ENCODE measurements at places on chromosomes 6 and 20.

GRCh38 chr6:32175322-32175710 is 568 bp downstream of the AGPAT1 start:
- DNase-seq = no peak

DNA sequence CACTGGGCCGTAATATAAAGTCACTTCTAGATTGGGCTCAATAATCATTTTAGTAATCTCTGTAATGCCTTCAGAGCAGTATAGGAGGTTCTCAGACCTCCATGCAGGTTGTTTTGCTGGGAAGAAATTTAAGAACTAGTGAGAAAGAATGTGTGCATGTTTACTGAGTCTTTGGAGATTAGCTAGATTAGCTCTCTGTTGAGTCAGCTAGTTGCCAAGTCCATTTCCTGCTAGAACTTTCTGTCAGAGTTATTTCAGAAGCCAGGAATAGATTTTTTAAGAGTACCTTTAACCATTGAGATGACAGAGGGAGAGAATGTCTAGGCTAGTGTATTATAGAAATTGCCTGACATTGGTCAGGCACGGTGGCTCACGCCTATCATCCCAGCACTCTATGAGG is 33.3 kb downstream of the ORC3 start:
- no peak for DNase-seq

GRCh38 chr20:34312024-34312460 is 8.9 kb upstream of the AHCY start:
- no peak for DNase-seq

DNA sequence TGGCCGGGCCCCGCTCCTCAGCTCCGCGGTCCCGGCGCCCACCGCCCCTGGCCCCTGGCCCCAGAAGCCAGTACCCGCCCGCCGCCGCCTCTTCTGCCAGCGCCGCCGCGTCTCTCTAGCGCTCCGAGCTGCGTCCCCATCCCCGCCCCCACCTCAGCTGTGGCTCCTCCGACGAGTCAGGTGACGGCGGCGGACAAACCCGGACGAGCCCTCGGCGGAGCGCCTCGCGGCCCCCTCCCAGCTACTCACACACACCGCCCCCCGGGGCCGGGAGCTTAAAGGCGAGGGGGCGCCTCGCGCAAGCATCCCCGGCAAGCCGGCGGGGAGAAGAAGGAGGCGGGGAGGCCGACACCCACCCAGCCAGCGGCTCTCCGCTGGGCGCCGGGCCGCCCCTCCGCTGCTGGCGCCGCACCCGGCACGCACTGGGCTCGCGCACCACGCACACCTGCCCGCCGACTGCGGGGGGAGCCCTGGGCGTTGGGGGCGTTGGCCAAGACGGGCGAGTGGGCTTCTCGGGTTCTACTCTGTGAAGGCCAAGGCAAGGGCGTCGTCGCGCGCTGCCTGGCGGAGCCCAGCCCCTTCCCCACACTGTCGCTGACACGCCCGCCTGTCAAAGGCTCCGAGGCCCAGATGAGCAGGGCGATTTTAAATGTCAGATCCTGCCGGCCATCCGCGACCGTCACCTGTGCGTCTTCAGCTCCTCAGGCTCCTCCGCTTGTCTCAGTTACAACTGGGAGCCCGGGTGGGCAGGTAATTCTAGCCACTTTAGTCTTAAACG is at the start of gene SNAP91:
Gene SNAP91, minus strand, starts transcription at position 132 of the 778 bp plus-strand sequence. CDS start 1,174 bp downstream, outside the sequence.
- DNase-seq = no peak

GRCh38 chr20:51156041-51156982 is 133.4 kb upstream of the KCNG1 start:
- DNase-seq = no peak

DNA sequence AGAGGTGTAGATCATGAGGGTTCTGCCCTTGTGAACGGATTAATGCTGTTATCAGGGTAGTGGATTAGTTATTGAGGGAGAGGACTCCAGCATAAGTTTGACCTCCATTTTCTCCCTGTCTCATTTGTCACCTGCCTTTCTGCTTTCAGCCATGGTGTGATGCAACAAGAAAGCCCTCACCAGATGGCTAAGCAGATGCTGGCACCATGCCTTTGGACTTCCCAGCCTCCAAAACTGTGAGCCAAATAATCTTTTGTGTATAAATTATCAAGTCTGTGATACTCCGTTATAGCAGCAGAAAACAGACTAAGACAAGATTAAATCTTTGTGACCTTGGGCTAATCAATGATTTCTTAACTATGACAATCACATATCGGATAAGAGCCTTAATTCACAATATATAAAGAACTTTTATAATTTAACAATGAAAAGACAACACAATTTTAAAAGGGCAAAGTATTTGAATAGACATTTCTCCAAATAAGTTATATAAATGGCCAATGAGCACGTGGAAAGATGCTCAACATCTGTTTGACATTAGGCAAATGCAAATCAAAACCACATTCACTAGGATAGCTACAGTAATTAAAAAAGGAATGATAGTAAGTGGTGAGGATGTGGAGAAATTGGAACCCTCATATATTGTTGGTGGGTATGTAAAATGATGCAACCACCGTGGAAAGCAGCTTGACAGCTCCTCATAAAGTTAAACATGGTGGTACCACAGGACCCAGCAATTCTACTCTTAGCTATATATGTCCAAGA is 45.3 kb upstream of the IFNGR1 start:
- no peak for DNase-seq

DNA sequence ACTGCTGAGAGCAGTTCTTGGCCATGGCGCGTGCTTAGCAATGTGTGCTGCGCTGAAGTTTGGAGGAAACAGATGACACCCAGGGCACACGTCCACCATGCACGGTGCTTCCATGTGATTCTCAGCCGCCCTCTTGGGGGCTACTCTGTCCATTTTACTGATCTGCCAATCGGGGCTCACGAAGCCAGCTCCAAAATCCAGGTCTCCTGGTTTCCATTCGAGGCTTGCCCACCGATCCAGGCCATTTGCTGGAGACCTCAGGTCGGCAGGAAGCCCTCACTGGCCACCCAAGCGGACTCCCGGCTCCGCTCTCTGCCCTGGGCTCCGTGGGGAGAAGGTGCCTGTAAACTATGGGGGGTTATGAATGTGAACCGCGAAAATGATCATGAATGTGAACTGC is 11.7 kb upstream of the FRMD1 start:
- DNase-seq = no peak

GRCh38 chr20:31790401-31790800 is 28.8 kb upstream of the MYLK2 start:
- DNase-seq = no peak

DNA sequence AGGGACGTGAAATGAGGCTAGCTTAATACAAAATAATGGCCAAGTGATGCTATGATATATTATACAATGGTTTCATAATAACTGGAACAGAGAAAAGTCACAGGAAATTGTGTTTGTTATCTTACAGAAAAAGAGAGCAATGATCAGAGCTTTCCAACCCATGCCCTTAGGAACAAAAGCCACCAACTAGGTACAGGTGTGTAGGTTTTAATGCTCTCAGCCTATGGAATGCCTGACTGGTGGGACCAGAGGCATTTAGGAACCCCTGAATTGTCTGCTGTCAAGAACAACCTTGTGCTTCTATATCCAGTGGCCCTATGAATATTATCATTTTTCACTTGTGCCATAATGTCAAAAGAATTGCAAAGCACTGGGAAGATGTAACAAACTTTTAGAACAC is 133.0 kb upstream of the RUNX2 start:
- DNase-seq = no peak

Data from effector CD4-positive, alpha-beta T cell (primary cell).